ENCODE measurements at places on chromosomes 16 and 17.

DNA sequence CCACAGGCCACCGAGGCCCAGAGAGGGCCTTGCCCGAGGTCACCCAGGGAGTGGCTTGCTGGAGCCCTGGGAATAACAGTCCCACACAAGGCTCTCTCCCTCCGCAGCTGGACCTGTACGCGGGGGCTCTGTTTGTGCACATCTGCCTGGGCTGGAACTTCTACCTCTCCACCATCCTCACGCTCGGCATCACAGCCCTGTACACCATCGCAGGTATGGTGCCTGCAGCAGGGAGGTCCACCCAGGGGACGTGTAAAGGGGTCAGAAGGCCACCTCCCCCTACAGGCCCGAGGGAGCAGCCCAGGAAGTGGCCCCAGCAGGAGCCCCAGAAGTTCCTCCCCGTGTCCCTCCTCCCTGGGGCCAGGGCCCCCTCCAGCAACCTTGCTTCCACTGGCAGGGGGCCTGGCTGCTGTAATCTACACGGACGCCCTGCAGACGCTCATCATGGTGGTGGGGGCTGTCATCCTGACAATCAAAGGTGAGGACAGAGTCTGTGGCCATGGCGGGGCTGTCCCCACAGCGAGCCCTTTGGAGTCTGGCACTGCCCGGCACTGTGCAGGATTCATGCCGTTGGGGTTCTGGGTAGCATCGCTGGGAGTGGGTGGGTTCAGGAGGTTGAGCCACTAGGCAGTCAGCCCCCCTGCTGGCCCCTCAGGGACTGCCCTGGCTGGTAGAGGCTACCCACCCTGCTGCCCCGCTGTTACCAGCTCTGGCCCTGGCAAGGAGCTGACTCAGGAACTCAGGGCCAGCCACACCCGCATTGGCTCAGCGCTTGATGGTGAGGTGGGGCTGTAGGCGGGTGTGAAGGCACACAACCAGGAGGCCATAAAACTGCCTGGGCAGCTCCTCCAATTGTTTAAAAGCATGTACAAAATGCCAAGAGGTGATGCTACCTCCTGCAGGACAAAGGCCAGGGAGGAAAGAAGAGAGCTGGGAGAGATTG is 17.3 kb downstream of the SLC5A10 start:
- no peak for DNase-seq

DNA sequence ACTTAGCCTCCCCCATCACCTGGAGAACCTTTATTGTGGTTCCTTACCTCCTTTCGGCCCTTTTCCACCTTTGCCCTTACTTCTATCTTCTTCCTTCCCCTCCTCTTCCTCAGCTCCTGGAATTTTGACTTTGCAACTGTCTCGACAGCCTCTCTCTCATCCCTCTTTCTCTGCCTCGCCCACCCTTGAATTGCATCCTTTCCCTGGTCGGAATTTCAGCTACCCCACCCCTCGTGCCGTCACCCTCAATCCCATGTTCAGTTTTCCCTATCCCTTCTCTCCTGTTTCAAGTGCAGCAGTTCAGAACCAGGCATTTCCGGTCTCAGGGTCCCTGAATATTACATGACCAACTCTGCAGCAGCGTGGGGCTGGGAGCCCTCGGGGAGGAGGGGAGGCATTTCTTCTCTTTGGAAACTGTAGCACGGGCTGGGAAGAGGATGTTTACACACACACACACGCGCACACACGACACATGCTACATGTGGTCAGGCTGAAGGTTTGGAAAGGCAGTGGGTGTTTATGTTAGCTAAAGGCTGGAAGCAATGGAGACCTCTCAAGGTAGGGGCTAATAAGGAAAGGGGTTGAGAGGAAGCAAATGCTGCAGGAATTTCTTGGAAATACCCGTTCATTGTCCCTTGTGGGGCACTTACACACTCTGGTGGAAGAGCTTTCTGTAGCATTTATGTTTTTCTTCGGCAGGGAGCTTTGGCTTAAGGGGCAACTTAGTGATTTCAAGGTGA is 971 bp downstream of the MINK1 start:
- DNase-seq = no peak

- DNase-seq = no peak
These were observed 39.5 kb downstream of the COX4I1 start for GRCh38 chr16:85838876-85839585.

DNA sequence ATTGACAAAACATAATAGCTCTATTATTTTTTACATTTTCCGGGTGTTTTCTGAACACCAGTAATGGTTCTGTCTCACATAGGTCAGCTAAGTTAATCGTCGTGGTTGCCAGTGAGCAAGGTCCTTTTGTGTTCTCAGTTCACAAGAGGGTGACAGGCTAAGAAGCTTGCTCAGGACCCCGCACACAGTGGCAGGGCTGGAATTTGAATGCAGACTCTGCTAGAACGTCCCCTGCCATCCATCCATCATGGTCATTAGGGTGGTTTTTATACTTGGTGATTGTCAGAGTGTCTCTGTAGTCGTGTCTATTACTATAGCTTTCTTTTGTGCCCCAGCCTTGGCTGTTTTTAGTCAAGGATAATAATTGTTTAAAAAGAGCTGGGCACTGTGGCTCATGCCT is 176.2 kb downstream of the SNX29 start:
- DNase-seq = no peak

- no peak for DNase-seq
These were observed 263.8 kb downstream of the CDH11 start for GRCh38 chr16:64858076-64858475.

DNA sequence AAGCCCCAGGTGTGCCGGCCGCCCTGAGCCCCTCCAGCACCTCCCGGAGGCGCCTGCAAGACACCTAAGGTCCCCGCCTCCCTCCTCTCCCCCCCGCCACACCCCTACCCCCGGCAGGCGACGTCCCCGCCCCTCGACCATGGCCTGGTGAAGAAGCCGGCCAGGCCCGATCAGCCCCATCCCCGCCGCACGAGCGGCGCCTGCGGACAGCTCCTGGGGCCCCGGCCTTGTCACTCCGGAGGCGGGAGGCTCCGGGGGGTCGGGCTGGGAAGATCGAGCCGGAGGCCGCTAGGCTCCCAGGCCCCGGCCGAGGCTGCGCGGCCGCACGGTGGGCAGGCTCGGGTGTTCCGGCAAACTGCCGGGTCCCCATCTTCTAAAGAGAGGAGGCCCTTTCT is 405 bp upstream of the ACE start:
- DNase-seq = peak; percentile 53

Data from NCI-H1436 (cell line).